ENCODE measurements at places on chromosomes 16 and 17. TPM values are rescaled to one million over a fixed set of nuclear protein-coding genes. Genes with fewer than 3 reads are reported as not detected.

DNA sequence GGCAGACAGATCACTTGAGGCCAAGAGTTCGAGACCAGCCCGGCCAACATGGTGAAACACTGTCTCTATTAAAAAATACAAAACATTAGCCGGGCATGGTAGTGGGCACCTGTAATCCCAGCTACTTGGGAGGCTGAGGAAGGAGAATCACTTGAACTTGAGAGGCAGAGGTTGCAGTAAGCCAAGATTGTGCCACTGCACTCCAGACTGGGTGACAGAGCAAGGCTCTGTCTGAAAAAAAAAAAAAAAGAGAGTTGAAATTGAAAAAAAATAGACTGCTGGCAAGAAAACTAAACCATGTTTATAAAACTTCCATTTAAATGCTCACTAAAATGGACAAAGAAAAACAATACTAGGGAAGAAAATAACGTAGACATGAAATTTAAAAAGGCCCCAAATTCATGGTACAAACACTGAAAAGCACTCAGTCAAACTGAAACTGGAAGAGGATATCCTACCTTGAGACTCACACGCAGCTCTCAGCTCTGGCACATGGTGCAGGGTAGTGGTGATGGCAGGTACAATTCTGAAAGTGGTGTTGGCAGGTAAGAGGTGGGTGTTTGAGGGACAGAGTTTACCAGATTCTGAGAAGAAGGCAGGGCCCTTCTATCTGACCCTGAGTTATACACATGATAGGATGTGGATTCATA, 19.3 kb downstream of the CNTROB start:
- peak; percentile 97 for ATAC-seq

DNA sequence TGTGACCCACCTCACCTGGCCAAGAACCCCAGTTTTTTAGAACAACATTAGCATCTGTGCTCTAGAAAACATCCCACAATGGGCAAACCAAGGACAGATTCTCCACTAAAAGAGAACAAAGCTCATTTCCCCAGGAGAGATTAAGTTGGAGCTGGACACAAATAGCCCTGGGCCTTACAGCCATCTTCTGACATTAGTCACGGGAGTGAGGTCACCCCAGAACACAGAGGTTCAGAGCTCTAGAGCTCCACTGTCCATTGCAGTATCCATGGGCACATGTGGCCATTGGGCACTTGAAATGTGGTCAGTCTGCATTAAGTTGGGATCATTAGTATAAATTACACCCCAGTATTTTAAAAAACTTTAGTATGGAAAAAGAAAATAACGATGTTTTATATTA, 47.6 kb upstream of the RBBP6 start:
- no peak for ATAC-seq

Gene TLCD2
- 1.1 TPM for total RNA-seq

DNA sequence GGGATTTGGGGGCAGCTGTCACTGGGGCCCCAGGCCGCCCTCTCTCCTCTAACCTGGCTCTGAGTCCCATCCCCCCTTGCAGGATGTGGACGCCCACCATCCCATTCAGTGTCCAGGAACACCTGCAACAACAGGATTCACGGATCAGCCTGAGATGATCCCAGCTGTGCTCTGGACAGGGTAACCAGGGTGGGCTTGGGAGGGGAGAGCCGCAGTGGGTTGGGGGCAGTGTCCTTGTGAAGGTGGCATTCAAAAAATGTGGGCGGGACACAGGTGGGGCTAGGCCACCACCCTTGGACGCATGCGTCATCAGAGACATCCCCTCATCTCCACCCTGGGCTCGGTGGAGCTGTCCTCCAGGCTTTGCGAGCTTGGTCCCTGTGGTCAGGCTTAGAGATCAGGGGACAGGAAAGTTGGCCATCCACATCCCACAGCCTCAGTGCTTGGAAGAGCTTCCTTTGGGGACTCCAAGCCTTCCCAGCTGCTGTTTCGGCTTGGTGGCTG, 19.1 kb downstream of the DEXI start:
- ATAC-seq: no peak

GRCh38 chr16:11177578-11178160, 78.3 kb downstream of the SOCS1 start:
- ATAC-seq: no peak

Gene GPR179
- not detected for total RNA-seq

Gene AIPL1
- total RNA-seq: not detected

DNA sequence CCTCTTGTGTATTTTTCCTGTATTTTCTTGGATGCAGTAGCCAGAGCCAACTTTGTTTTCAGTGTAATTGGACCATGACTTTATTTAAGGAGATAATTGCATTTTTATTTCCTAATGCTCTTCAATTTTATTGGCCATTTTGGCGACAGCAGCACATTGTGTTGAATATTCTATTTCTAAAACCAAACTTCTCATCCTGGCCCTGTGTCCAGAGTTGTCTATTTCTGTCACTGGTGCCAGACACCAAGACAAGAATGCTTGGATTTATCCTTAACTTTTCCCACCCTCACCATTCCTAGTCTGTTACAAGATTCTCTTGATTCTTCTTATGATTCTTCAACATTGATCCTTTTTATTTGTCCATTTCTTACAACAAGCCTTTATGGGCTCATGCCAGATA, 37.1 kb downstream of the ARHGAP44 start:
- ATAC-seq: no peak

GRCh38 chr16:70687671-70688245, 1.9 kb upstream of the MTSS2 start:
- ATAC-seq: no peak

DNA sequence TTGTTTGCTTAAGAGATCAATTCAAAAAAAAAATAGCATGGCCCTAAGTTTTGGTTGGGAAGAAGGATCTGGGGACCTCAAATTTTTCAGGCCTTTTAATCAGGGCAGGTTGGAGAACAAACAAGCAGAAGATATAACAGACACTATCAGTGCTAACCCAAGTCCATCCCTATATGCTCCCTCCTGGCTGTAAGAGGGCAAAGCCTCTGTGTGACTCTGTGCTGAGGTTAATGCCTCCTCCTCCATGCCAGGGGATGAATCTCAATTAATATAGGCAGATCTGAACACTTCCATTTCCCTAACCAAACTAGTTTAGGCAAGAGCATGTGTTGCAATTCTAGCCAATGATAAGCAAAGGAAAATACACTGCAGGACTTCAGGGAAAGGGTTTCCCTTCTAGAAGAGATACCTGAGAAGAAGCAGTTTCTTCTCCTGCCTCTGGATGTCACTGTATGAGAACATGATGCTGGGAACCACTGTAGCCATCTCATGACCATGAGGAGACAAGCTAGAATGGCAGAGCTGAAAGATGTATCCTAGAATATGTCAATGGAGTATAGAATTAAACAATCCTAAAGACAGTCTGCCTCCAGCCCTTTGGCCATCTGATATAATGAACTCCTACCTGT, 76.0 kb downstream of the CHD9NB start:
- no peak for ATAC-seq

DNA sequence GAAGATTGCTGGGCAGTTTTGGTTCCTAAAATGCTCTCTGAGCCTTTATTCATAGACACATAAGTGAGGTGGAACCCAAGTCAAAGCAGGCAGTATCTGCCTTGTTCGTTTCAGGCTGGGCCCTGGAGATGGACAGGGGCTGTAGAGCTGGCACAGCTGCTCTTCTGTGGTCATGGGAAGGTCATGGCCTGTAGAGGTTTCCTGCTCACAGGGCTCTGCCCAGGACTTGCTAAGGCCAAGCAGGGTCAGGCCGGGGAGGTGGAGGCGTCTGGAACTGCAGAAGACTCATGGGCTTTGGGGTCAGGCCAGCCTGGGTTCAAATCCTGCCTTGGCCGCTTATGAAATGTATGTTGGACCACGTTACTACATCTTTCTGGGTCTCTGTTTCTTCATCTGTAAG, 50.2 kb downstream of the IRX5 start:
- no peak for ATAC-seq

- no peak for ATAC-seq
Observed at GRCh38 chr17:6506679-6507231, 49.6 kb downstream of the PITPNM3 start.

- no peak for ATAC-seq
Observed at GRCh38 chr16:59665618-59666220, 931.6 kb upstream of the GOT2 start.

GRCh38 chr17:50208611-50209061, 7.2 kb upstream of the COL1A1 start:
- ATAC-seq: no peak

DNA sequence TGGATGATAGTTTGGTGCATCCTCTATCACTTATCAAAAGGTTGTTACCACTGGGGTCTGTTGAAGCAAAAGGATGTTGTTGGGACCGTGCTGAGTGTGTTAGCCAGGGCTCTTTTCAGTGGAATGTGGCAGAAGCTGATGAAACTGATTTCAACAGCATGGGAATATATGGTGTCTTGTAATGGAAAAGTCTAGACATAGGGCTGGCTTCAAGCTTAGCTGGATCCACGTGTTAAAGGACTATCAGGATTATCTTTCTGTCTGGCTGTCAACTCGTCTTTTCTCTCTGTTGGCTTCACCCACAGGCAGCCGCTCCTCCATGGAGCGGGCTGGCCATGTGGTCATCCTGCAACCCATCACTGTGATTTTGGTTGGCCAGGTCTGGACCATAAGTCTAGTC, 8.7 kb downstream of the SNX29 start:
- ATAC-seq: no peak

DNA sequence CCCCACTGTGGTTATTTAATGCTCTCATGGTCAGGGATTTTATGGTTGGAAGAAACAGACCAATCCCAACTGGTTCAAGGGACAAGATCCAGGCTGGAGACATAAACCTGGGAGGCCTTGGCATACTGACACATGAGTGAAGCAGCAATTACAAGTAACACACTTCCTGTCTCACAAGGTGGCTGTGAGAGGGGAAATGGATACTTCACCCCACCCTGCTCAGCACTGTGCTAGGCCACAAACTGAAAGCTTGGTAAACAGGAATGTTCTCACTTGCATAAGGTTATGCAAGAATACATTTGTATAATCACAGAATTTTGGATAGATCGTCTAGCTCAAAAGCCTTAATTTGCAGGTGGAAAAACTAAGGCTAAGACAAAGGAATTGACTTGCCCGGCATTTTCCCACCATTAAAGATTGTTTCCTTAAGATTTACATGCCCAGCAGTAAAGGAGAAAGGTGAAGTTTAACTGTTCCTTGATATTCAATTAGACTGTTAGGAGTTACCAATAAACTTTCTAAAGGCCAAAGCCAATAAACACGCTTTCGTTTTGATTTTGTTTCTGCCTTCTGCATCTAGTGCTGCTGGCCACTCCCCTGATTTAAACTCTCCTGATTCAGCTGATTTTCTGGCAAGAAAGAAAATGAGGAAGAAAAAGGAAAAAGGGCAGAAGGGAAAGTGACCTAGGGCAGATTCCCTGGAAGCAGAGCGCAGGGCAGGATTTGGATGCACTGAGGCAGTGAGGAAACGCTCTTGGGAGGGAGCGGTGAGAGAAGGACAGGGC, 215.6 kb upstream of the CDH5 start:
- no peak for ATAC-seq

- ATAC-seq: no peak
Observed at GRCh38 chr17:77184474-77184873, 43.7 kb downstream of the SEC14L1 start.

GRCh38 chr17:68942389-68942788, 12.8 kb downstream of the ABCA8 start:
- ATAC-seq: no peak

- no peak for ATAC-seq
Observed at GRCh38 chr17:40559564-40559916, 5.7 kb downstream of the CCR7 start.

Gene ANKRD40CL
- not detected for total RNA-seq

DNA sequence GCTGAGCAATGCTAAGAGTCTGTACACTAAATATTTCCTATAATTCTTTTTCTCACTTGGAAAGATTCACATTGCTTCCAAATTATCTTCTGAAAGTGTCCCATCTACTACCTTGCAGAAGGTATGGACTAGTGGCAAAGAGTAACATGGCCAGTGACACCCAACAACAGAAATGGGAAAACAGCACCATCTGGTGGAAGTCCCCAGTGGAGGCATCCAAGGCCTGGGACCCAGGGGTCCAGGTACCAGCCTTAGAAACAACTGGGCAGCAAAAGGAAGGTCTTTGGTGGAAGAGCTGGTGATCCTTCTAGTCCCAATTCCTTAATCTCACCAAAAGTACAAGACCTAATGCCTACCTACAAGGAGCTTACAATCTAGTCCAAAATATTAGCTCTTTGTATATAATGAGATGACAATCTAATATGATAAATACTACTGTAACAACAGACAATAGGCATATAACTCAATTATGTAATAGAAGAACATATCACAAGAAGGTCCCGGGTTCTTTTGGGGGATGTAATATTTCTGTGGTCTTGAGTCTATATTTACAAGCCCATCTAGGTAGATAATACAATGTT, 55.3 kb downstream of the SKAP1 start:
- ATAC-seq: peak; percentile 76
